ENCODE measurements at places on chromosomes 7 and 10.

GRCh38 chr10:102066399-102067088, 1.4 kb downstream of the HPS6 start:
- no peak for DNase-seq

DNA sequence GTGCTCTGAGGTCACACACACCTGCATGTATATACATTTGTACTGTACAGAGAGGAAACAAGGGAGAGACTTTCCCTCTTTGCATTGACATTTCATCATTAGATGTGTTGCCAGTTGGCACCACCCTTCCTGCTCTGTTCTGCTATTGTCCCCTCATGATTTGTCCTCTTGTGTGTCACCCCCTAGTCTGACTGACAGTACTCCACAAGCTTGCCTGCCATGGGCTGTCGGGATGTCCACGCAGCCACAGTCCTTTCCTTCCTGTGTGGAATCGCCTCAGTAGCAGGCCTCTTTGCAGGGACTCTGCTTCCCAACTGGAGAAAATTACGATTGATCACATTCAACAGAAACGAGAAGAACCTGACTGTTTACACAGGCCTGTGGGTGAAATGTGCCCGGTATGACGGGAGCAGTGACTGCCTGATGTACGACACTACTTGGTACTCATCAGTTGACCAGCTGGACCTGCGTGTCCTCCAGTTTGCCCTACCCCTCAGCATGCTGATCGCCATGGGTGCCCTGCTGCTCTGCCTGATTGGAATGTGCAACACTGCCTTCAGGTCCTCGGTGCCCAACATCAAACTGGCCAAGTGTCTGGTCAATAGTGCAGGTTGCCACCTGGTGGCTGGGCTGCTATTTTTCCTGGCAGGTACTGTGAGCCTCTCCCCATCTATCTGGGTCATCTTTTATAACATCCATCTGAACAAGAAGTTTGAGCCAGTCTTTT, 9.4 kb downstream of the CLDN12 start:
- no peak for DNase-seq

DNA sequence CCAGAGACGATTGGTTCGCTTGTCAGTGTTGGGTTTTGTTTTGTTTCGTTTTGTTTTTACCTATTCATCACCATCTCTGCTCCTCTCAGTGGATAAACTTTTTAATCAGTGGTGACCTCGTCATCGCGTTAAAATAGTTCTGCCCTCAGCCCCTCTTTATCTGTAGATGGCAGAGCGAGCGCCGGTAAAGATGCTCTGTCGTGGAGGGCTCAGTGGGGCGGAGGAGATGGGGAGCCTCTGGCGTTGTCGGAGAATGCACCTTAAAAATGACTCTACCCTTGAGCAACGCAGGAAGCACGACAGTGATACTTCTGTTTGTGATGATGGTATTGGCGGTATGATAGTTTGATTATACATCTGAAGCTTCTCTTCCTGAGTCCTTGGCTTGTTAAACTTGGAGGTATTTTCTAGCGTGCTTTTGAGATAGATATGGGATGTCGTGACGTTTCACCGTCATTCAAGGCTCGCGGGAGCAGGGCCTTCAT, 554 bp downstream of the CSGALNACT2 start:
- DNase-seq, result no peak

DNA sequence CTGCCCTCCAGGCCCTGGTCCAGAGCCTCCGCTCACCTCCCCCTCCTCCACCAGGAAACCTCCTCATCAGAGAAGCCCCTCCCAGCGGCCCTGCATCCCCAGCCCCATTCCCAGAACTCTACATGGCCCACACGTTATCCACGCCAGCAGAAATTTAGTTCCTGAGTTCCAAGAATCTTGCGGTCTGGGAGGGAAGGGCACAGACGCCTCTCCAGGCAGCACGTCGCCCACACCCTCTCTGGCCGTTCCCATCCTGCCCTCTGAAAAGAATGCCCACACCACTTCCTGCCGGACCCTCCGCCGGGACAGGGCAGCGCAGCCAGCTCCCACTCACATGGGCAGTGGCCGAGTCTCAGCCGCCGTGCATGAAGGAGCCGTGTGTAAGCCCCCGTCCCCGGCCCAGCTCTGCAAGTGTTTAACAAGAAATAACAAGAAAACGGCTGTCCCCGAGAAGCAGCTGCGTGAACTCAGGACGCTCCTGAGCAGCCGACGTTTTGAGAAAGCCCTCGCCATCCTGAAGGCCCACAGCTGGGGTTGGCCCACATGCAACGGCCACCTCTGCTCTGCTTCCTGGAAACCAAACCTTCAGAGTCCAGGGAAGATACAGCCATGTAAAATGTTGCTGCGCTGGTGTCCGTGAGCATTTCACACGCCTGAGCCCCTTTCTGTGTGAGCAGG, 17.4 kb downstream of the ADGRA1 start:
- no peak for DNase-seq

- no peak for DNase-seq
These were observed 22.3 kb upstream of the RNF32 start for GRCh38 chr7:156618078-156618779.

GRCh38 chr7:111736552-111736874, 174.2 kb upstream of the IMMP2L start:
- no peak for DNase-seq

DNA sequence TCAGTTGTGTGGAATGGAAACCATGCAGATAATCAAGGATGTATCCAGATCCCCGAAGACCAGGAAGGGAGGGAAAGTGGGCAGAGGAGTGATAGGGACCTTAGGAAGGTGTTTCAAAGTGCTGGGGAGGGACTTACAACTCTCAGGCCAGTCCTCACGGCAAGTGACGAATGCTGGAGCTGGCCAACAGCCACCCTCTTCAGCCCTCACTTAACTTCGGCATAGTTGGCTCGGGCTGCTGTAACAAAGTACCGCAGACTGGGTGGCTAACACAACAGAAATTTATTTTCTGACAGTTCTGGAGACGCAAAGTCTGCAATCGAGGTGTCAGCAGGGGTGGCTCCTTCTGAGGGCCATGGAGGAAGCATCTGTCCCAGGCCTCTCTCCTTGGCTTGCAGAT, 265.9 kb upstream of the YAE1 start:
- DNase-seq, result no peak

- DNase-seq, result no peak
These were observed 9.6 kb downstream of the PRF1 start for GRCh38 chr10:70592746-70593512.

DNA sequence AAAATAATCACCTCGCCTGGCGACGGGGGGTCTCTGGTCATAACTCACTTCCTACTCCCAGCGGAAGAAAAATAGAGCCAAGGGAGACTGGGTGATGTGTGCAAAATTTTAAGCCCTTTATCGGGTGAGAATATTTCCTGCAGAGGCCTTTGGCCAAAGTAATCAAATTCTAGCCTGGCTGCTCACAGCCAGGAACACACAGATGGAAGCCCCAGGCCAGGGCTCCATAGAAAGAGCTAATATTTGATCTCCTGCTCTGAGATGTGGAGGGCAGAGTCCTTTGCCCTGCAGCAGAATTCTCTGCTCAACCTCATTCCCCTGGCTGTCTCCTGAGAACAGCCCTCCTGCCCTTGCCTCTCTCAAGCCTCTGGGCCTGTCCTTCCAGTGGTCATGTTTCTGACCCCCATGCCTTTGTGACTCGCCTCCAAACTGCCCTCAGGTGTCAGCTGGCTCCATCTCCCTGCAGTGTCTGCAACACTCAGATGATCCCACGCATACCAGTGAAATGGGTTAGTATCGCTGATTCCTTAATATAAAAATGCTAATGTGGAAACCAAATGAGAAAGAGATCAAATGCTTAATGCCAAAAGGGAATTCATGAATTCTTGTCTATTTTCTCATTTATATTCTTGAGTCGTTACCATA, 34.5 kb downstream of the FRMD4A start:
- DNase-seq, result no peak

GRCh38 chr10:131890276-131891195, 10.3 kb upstream of the PPP2R2D start:
- DNase-seq, result no peak

DNA sequence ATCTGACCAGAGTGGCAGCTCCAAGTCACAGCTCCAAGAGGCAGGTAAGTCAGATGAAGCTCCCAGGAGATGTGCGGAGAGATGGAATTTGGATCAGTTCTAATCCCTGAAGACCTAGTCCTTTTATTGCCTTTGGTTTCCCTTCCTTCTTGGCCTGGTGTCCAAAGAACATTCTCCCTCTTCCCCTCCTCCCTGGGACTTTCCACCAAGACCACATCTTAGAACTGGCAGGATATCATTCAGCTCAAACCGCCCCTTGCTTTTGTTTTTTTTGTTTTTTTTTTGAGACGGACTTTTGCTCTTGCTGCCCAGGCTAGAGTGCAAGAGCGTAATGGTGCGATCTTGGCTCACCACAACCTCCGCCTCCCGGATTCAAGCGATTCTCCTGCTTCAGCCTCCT, 190.8 kb downstream of the GFRA1 start:
- no peak for DNase-seq

DNA sequence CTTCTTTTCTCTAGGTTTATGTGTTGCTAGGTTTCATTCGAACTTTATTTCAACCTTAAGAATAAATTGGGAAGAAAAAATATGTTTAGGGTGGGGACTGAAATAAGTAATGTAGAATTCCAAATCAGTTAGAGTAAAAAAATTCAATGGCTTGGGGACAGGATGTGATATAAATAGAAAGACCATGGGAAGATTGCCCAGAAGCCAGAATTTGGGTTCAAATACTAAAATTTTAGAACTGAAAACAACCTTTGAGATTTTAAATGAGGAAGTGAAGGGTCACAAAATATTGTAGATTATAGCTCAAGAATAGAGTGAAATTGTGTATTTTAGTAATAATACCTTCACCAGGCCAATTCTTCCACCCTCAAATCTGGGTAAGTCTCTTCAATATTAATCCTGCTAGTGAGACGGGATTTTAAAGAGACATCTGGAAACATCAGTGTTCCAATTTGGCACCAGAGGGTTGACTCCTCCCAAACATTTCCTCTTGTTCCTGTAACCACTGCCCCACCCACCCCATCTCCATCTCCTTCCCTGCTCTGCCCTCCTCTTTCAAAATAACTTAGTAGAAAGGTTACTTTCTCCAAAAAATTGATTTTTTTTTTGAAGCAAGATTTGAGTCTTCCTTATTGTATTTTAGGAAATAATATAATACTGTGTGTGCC, 51.3 kb upstream of the FAM3C start:
- no peak for DNase-seq

GRCh38 chr7:65037740-65038688, 31.5 kb upstream of the ERV3-1 start:
- peak; percentile 93 for DNase-seq

DNA sequence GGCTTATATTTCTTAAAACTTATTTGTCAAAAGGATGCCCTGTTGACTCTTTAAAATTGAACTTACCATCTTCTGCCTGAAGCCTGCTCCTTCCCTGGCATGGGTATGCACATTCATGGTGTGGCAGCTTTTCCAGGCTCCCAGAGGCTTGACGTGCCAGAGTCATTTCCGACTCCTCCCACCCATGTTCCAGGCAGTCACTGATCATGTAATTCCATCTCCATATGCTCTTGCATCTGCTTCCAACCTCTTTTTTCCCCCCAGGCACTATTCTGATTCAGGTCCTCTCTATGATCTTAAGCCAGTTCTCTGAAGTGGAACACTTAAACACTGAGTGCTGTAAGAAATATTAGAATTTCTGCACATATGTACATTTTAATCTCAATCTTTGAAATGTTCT, 82.2 kb downstream of the CFAP58 start:
- no peak for DNase-seq

GRCh38 chr7:49172639-49173038, 248.3 kb downstream of the CDC14C start:
- DNase-seq, result no peak

DNA sequence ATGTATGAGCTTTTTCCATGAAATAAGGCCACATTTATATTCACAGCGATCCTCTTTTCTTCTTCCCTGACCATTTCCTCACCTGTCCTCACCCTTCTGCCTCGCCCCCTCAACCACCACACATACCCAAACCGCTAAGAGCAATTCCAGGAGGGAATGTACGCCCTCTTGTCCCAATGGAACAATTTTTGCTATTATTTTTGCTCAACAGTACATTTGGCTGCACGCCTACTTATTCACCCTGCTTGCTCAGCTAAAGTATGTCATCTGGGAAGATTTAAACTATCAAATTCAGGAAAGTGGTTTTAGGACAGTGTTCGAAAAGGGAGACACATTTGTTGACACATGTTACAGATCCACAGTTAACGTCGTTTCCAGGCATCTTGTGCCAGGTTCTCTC, 252.7 kb downstream of the NEBL start:
- DNase-seq, result no peak

DNA sequence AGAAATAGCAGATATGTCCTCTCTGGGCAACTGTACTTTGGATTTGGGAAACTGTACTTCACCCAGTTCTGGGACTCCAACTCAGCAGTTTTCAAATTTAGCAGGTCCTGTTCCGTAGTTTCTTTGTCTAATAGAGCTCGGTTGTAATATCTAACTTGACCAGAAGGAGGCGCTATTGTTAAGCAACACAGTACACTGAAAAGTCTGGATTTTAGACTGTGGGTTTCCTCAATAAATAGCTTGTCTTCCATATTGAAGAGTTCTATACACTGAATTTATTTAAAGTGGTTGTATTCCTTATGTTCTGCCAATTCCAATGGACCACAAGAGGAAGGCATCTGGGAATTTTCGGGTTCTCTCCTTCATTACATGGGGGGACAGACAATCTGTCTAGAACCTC, 39.8 kb downstream of the ELFN1 start:
- DNase-seq, result no peak

DNA sequence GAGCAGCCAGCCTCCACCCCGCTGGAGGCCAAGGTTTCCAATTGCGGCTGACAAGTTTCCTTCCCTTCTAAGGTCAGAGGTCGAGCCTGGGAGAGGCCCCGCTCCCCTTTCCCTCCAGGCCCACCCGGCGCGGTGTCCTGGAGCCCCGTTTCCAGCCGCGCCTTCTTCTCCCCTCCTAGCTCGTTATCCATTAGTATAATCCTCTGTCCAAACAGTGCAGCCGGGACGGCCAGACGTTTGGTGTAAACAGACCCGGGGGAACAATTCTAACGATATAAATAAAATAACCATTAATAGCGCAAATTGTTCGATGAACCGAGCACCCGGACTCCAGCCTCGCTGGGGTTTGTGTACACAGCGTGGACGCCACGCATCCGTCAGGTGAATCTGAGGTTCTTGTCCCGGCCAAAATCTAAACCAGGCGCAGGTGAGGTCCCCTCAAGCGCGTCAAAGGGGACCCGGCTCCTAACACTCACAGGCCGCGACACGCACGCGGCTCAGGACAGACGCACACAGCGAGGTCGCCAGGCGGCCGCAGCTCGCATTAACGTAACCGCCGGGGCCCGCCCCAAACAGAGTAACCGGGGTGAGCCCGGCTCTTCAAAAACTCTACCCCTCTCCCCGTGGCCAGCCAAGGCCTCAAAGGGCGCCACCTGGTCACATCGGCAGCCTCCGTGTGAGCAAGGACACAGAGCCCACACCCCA, 10.8 kb upstream of the NKX2-3 start:
- no peak for DNase-seq

Measured in GM10248 (cell line).